Stimulated activated CD8-positive, alpha-beta memory T cell treated with anti-CD3 and anti-CD28 coated beads, Interleukin-7, amount 100 ng/mL, for 48 hours (primary cell): ENCODE measurements at places on chromosomes 1 and 21.

GRCh38 chr21:38669186-38669585 is 136.5 kb upstream of the ETS2 start:
- no peak for DNase-seq

GRCh38 chr1:201662646-201663045 is 123.7 kb downstream of the NAV1 start:
- no peak for DNase-seq

DNA sequence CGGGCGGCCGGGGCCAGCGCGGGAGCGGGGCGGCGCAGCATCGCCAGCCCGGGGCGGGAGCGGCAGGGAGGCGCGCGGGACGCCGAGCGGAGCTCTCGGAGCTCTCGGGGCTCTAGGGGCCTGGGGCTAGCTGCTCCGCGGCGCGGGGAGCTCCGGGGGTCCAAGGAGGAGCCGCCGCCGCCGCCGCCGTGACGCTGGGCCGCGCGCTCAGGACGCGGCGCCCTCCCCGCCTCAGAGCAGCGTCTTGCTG is 147 bp downstream of the CLSTN1 start:
- no peak for DNase-seq

GRCh38 chr1:59360170-59360569 is 63.3 kb downstream of the FGGY start:
- DNase-seq = no peak

GRCh38 chr1:204408074-204408507 is 3.5 kb downstream of the PPP1R15B start:
- no peak for DNase-seq

DNA sequence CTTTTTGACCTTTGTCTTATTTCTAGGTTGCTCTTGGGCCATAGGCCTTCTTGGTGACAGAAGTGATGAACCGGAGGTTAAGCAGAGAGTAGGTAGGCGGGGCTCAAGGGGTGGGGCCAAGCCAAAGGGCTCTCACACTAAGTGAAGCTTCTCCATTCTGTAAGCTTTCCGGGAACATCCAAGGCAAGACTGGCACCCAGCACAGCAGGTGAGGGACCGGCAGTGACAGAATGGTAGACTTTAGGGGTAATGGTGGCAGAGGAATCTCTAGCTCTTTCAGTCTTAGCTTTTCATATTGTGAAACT is at the start of gene TNFAIP8L2:
TNFAIP8L2 (plus strand) TSS at position 135 of the 305 bp plus-strand sequence. CDS start 2,049 bp downstream, outside the sequence.
- peak; percentile 85 for DNase-seq

DNA sequence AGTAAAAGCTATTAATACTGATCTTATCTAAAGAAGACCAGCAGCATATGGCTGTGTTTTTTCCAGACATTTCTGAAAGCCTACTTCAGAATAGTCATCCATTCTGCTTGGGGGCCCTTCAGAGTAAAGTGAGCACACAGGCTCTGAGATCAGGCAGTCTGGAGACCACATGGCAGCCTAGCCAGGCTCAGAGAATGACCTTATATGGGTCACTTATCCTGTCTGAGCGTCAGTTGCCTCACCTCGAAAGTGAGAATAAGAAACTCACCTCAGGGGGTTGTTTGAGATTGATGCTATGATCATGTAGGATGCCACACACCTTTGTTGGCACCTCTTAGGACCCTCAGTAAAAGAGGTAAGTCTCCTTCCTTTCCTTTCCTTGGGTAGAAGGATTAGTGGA is 270.4 kb downstream of the GRIK1 start:
- no peak for DNase-seq

DNA sequence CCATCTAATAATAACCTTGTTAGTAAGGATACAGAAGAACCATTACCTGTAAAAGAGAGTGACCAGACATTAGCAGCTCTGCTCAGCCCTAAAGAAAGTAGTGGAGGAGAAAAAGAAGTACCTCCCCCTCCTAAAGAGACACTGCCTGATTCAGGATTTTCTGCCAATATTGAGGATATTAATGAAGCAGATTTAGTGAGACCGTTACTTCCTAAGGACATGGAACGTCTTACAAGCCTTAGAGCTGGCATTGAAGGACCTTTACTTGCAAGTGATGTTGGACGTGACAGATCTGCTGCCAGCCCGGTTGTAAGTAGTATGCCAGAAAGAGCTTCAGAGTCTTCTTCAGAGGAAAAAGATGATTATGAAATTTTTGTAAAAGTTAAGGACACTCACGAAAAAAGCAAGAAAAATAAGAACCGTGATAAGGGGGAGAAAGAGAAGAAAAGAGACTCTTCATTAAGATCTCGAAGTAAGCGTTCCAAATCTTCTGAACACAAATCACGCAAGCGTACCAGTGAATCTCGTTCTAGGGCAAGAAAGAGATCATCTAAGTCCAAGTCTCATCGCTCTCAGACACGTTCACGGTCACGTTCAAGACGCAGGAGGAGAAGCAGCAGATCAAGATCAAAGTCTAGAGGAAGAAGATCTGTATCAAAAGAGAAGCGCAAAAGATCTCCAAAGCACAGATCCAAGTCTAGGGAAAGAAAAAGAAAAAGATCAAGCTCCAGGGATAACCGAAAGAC is 11.6 kb downstream of the SON start:
- no peak for DNase-seq

- no peak for DNase-seq
Observed at GRCh38 chr21:16563116-16563515, 833.3 kb downstream of the USP25 start.

DNA sequence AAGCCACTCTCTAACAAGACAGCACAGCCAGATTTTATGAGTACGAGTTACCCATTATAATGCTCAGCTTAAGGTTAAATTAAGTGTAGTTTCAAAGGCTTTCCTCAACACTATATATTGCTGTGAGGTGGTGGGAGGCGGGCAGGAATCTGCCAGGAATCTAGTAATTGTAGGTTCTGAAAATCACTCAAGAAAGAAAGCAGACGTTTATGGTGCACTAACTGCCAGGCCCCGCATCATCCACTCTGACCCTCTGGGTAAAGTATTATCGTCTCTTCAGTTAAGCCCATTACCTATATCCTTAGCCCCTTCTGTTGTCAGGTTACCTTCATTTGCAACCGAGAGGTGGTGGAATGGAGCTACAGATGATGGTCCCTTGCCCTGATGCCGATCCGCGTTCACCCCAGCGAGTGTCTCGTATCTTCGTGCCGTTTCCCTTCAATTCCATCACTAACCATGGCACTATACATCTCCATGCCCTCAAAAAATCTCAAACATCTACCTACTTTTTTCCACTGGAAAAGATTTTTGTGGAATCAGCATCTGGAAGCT is 12.4 kb downstream of the HMGN1 start:
- DNase-seq = no peak

DNA sequence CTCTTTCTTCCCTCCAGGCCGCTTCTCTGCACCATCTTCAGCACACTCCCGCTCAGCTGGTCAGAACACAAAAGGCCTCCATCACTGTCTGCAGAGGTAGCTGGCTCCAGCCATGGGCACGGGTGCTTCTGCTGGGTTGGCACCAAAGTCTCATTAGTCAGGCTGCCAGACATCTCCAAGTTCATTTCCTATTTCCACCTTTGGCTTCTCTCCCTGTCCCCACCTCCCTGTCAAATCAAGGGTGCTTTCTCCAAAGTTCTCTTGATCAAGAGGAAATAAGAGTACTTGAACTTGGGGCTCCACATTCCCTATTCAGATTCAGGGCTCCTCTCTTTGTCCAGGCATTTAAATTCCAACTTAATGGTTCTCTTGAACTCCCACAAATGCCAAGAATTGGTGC is 33.9 kb upstream of the GRIK3 start:
- DNase-seq = no peak

GRCh38 chr1:216929870-216930582 is 206.8 kb upstream of the ESRRG start:
- no peak for DNase-seq

DNA sequence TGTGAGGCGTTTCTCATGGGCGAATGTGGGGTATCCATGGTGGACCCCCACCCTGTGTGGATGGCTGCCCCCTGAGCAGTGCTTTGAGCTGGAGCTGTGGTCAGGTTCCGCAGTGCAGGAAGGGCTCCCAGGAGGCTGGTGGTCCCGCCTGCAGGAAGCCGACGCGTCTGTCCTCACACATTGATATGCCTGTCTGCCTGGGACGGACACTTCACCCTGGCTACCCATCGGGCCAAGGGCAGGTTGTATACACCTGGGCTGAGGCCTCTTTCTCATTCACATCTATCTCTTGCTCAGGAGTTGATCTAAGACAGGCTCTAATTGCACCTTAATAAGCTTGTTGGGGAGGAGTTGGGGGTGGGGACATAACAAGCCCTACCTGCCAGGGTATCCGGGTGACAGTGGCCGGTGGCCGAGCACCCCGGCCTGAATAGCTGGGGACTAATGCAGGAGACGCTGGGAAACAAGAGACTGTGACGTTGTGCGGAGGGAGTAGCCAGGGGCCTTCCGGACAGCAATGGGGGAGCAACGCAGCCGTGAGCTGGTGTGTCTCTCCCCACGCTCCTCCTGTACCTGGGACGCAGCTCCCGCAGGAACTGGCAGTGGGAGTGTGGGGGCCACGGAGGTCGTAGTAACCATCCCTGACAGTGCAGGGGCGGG is 21.7 kb downstream of the PDXK start:
- DNase-seq = no peak

GRCh38 chr1:29123887-29124365 is at the start of gene TMEM200B:
Gene TMEM200B, minus strand, starts transcription at chr1:29123903. Its CDS starts 2,075 bp downstream, at chr1:29121828.
- no peak for DNase-seq

GRCh38 chr1:2279210-2279639 is 51.1 kb downstream of the SKI start:
- DNase-seq = no peak

DNA sequence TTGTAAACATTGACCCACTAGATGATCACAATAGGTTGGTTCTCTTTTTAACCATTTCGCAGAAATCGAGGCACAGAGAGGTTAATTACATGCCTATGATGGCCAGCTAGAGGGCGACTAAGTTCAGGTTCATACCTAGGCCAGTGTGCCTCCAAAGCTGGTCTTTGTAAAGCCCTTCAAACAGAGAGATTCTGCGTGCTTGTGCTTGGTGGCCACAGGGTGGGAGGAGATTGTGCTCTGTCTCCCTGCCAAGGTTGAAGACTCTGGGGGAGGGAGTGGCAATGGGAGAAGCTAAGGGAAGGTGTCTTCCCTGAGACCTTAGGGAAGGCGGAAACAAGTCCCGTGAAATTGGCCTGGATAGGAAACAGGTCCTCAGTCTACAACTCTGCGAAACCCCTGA is 59.1 kb upstream of the RBM15 start:
- no peak for DNase-seq

DNA sequence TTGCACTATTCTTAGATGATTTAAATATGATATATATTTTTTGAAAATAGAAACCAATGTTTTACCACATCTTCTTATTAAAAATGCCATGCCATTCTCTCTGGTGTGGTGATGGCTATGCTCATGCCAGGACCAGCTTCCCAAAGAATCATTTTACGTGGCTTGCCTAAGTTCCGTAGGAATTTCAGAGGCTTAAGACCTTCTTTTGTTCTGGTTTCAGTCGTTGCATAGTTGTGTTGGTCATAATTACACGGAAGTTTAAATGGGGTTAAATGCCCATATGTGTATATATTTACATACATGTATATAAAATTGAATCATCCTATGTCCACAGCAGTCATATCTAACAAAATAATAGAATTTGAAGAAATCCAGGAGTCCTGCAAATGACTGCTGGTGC is 78.7 kb upstream of the PLPPR5 start:
- no peak for DNase-seq

DNA sequence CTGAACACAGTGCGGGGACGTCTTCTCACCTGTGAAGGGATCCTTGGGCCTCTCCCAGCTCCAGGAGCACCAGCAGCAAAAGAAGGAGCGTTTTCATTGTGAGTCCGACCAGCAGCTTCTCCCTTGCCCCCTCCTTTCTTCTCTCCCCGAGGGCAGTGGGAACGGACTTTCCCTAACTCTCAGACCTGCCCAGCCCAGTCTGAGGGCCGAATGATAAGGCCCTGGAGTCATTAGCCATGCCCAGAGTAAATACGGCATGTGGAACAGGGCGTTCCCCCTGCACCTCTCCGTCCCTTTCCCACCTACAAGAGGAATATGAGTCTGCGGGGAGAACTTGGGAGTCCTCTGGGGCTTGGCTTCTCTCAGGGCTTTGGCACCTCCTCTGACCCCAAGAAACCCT is at the start of gene CTSE:
CTSE (minus strand) TSS at position 201 of the 400 bp plus-strand sequence; CDS start at position 97, 104 bp downstream.
- DNase-seq = no peak

- no peak for DNase-seq
Observed at GRCh38 chr1:70863239-70863638, 184.4 kb downstream of the PTGER3 start.

DNA sequence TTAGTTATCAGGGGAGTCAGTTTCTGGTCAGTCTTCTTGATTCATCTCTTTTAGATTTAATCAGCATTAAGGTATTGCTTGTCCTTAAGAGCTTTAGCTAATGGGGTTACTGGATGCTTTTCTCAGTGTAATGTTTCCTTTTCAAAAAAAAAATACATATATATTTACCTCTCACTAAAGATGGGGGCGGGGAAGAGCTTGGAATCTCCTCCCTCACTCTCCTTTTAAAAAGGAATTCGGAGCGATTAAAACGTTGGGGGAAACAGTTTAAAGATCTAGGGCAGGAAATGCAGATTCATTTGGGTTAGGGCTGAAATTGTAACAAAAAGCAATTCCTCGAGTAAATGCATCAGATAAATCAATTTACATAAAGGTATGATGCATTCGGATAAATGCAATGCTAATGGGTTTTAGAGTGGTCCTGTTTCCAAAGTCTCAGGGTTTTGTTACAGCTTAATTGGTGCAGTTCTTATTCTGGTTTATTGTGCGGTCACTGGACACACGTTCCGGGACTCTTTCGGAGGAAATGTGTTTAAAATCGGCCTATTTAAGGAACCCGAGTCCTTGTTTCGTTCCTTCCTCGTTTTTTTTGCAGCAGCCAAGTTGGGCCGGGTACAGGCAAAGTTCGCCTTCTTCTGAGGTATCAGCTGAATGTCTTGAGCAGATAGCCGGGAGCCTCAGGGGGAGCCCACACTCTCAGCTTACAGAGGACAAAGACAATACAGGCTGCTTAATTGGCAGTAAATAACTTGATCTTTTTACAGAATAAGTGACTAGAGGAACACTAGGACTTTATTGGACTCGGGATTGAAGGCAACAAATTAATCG is 1.6 kb downstream of the LMO4 start:
- DNase-seq = no peak

DNA sequence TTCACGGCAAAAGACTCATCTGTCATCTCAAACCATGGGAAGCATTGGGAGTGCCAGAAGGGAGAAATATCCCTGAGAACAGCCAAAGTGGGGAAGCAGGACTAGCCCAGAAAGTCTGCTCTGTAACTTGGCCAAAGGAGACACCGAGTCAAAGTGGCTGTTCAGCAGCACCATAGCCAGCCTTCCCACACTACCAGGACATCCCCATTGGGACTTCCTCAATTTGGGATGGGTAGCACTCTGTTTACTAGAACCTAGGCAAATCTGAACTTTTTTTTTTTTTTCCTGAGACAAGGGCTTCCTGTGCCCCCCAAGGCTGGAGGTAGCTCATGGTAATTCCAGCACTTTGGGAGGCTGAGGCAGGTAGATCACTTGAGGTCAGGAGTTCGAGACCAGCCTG is 93.0 kb downstream of the ENAH start:
- DNase-seq = no peak

DNA sequence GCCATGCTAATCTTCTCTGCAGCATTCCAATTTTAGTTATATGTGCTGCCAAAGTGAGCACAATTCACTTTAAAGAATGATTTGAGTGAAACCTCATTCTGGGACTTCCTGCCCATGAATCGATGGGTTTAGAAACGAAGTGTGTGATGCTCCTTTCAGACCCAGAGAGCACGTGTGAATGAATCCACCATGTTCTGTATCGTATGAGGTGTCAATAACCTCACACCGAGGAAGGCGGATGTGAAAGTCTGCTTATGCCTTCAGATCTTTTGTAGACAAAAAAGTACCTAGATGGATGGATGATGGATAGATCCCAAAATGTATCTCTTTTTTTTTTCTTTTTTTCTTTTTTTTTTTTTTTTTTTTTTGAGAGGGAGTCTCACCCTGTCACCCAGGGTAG is 13.8 kb downstream of the UBASH3A start:
- DNase-seq = no peak
